ENCODE measurements at places on chromosomes 4 and X.

- no peak for DNase-seq
Measured at GRCh38 chrX:132033166-132033565, 10.1 kb downstream of the STK26 start.

- no peak for DNase-seq
Measured at GRCh38 chr4:304969-305680, at the start of gene ZNF732. Gene ZNF732, minus strand, starts transcription at chr4:305474. Its CDS starts 164 bp downstream, at chr4:305310.

DNA sequence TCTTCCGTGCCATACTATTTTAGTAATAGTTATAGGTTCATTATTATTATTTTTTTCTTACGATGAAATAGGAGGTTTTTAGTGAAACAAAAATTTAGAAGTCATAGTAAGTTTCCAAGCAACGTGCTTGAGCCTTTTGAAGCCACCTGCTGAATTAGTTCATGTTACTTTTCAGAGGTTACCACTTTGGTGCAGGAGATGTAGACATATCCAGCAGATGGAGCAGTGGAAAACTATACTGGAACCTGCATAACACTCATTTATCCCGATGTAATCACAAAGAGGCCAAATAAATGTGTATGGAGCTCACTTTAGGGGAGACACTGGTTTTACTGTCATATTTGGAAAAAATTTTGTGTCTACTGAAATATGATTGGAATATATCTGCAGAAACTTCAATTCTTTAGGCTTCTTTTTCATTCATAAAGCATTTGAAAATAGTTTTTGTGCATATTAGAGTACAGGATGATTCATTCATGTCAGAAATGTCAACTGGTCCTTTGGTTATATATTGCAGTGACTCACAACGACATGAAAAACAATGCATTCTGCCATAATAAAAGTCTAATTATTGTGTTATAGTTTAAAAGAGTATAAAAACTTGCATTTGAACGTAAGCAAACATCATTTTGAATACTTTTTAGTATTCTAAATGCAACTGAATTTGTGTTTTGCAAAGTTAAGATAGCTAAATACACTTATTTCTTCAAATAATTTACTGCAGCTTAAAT lies 2182.9 kb upstream of the TENM3 start:
- no peak for DNase-seq

DNA sequence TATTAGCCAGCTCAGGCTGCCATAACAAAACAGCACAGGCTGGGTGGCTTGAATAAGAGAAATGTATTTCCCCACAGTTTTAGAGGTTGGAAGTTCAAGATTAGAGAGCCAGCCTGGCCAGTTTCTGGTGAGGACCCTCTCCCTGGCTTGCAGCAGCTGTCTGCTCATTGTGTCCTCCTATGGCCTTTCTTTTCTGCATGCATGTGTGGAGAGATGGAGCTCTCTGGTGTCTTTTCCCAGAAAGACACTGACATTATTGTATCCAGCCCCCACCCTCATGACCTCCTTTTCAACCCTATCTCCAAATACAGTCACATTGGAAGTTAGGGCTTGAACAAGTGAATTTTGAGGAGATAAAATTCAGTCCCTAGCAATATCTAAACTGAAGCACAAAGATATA lies 263.8 kb upstream of the PABPC4L start:
- no peak for DNase-seq

DNA sequence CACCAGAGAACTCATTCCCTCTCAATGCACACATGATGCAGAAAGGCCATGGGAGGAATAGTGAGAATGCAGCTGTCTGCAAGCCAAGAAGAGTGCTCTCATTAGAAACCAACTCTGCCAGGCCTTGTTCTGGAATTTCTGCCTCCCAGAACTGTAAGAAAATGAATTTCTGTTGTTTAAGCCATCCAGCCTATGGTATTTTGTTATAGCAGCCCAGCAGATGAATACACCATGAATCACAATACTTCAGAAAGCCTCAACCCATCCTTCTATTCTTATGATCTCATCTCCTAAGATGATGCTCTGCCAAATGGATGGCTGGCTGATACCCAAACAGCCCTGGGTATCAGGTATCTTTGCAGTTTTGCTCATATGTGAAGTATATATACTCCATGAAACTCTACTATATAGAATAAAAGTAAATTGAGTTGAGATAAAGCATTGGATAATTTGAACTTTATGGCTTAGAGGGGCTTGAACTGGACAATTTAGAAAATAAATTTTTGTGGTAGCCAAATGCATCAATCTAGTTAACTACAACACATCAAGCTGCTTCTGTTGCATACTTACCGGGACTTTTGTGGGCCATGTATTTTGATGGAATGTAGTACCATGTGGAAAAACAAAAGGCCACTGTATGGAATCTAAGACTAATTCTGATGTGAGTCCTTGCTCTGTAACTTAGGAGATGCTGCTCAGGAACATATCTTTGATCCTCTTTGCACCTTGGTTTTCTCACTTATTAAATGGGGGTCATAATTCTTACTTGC lies 245.9 kb downstream of the HS3ST1 start:
- no peak for DNase-seq

GRCh38 chrX:15829217-15829616 lies 25.4 kb downstream of the AP1S2 start:
- DNase-seq = no peak

- no peak for DNase-seq
Measured at GRCh38 chr4:7872264-7872771, 67.3 kb downstream of the AFAP1 start.

DNA sequence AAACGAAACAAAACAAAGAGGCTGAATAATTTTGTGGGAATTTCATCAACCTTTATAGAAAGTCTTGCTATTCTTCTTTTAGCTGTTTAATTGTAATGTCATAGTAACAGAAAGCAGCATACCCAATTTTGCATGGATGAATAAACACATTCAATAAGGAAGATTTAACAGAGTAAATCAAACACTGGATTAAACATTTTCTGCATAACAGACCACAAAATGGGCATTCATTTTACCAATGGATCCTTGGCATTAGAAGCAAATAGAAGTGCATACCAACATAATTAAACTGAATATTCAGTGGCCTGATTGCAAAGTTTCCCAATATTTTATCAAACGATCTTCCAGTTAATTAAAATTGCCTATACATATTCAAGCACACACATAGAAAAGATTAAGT lies 4.4 kb upstream of the CHM start:
- no peak for DNase-seq

- no peak for DNase-seq
Measured at GRCh38 chr4:37635155-37635554, 51.0 kb downstream of the RELL1 start.

DNA sequence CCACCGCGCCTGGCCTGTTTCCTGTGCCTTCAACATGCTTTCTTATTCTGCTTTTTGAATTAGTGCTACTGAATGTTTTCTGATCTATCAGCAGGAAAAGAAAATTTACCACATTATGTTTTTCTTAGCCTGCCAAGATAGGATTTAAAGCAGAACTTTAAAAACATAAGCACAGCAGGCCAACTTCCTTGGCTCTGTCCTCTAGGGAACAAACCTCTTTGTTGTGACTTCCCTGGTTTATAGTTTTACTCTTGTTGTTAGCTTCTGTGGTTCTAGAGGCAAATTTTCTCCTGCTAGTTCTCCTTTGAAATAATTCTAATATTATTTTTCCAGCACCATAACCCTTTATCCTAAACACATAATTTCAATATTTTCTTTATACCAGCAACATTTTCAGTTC lies 605.1 kb downstream of the ADGRL3 start:
- DNase-seq = no peak

DNA sequence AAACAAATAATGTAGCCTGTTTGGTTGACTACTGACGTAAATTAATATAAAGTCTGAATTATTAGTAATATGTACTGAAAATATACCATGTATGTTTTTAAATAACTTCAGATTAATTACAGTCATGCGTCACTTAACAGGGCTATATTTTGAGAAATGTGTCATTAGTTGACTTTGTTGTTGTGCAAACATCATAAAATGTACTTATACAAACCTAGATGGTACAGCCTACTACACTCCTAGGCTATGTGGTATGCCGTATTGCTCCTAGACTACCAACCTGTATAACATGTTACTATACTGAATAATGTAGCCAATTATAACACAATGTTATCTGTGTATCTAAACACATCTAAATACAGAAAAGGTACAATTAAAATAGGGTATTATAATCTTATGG lies 66.6 kb downstream of the RNF150 start:
- DNase-seq = no peak

- no peak for DNase-seq
Measured at GRCh38 chr4:60721685-60722084, 478.4 kb upstream of the ADGRL3 start.

- no peak for DNase-seq
Measured at GRCh38 chrX:7198499-7198898, 50.5 kb upstream of the PUDP start.

- no peak for DNase-seq
Measured at GRCh38 chrX:149131774-149132173, 373.3 kb downstream of the IDS start.

GRCh38 chr4:71587995-71588394 lies 195.9 kb downstream of the GC start:
- DNase-seq = no peak

GRCh38 chr4:29853833-29854232 lies 866.3 kb upstream of the PCDH7 start:
- no peak for DNase-seq

DNA sequence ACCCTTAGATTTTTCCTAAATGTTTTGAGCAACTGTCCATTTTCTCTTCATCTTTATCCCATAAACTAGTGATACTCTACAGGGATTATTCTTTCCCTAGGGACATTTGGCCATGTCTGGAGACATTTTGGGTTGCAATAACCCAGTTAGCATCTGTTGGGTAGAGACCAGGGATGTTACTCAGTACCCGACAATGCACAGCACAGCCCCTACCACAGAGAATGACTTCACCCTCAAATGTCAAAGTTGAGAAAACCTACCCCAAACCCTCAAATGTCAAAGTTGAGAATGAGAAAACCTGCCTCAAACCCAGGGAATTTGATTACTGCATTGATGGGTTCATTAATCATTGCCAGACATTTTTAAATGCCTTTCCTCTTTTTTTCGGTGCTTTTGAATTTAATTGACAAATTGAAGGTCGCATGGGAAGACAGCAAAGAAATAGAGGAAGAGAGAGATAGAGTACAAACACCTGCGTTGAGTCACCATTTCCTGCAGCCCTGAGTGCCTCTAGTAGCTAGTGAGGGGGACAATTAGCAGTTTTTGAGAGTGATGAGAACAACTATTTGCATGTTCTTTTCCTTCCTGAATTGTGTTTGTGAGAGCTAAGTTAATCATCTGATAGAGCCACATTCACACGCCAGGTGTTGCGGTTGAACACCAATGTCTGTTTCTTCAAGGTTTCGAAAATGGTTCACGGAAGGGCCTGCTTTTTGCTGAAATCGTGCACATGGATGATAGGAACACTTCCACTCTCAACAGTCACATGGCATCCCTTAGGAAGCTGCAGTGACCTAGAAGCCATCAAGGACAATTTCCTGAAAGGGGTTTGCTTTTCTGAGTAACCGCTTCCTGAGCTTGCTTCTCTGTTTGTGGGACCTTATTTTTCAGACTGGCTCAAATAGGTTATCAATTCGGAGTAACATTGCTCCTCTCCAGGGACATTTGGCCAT lies 203.9 kb upstream of the VCX3A start:
- DNase-seq = peak; percentile 82

GRCh38 chrX:40891798-40892197 lies 156.5 kb upstream of the MED14 start:
- DNase-seq = no peak

DNA sequence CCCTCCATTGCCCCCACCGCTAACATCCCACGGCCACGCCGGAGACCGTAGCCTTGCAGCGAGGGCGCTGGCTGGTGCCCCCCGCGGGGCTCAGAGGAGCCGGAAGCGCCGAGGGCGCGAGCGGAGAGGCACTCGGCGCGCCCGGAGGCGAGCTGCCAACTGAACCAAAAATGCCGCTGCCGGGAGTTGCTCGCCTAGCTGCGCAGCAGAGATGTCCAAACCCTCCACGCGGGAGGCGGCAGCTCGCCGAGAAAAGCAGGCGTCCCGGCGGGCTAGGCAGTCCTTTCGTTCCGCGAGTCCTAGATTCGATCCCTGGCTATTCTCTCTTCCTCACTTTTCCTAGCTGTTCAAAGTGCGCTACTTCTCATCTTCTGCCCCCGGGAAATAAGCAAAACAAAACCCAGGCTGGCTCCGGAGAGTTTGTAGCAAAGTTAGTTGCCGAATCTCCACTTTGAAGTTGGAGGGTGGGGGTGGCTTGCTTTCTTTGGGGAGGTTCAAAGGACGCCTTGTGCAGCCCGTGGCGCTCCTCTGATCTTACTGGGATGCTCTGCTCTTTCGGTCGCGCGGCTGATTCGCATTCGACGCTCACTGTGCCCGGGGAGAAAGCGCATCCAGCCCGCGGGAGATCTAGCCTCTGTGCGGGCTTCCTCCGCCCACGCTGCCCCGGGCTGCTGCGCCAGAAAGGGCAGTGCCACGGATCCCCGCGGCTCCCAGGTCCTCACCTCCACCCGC lies 723 bp downstream of the NKX6-1 start:
- DNase-seq = no peak

GRCh38 chr4:17702641-17703040 lies 78.8 kb downstream of the FAM184B start:
- no peak for DNase-seq

Measured in GM06990 (cell line).